Posterior cingulate gyrus (tissue), 11 donors: ENCODE measurements at places on chromosomes 7 and 10.

- DNase-seq: no peak
These were observed 201.7 kb upstream of the ADARB2 start for GRCh38 chr10:1939016-1939415.

- no peak for DNase-seq
These were observed 39.8 kb downstream of the FOXI2 start for GRCh38 chr10:127776816-127777215.

- DNase-seq: no peak
These were observed 10.0 kb upstream of the GTF2IRD1 start for GRCh38 chr7:74443543-74444247.

DNA sequence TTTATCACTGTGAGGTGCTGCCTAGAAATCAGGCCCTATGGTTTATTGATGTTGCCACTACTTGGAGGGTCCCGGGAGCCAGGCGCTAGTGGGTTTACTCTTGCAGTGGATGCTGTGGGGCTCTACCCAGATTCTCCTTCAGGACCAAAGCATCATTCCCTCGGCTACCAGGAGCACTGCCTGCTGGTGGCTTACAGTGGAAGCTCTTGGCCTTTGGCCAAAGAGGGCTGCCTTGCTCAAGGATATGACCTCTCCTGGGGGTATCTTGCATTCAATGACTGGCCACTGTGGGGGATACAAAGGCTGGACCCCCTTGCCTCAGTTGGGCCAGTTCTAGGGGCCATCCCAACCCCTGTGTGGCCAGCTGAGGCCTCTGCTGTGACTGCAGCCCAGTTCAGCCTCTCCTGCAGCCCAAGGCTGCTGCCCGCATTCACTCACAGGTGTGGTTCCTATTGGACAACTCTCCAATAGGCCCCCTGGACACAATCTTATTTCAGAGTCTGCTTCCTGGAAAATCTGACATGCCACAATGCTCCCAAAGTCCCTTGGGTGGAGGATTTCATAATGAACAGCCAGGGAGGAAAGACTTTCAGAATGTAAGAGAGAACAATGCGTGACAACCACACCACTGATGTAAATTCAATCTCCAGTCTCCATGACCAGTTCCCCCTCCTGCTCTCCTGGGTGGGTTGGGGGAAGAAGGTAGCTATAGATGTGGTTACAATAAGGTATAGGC lies 196.3 kb downstream of the SNX10 start:
- DNase-seq: no peak

DNA sequence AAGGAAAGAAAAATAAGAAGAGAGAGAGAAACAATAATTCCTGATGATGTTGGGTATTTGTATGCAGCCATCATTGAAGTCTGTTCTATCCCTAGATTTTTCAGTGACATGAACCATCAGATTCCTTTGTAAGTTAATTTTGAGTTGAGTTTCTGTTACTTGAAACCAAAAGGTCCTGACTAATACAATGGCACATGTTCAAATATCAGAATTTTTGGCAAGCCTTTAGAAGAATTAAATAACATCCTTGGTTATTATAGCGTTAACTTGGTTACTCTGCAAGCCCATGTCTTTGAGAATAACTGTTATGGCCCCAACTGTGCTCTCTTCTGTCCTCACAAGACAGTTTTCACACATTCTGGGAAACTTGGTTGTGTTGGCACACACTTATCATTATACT lies 66.5 kb downstream of the SYPL1 start:
- no peak for DNase-seq

DNA sequence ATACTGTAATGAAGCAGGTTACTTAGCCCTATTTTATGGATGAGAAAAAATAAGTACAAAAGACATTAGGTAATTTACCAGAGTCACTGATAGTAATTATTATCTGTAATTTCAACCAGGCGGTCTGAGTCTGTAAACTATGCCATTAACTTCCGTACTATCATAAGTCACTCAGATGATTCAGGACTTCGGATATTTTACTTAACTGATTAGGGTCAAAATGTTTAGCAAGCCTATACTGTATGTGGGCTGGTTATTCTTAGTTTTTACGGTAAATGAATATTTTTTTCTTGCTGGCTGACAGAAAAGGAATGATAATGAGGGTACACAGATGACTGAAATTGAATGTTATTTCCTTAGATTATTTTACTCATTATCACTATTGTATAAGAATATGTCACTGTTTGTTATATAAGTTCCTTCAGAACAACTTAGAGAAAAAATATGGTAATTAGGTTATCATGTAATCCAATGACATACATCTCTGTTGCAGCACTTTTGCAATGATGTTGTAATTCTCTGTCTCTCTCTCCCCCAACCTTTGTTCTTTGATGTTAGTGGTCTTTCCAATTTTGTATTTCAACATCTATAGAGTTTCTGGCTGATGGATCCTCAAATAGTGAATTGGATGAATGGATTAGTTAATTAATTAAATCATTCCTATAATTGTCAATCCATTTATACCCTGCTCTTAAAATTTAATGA lies 165.6 kb downstream of the ZEB1 start:
- DNase-seq: no peak

- DNase-seq: no peak
These were observed 235.3 kb downstream of the CALN1 start for GRCh38 chr7:72176875-72177274.

- no peak for DNase-seq
These were observed 21.4 kb downstream of the SLC25A13 start for GRCh38 chr7:96300502-96300901.
